ENCODE measurements at places on chromosomes 4 and X.

- DNase-seq, result no peak
Measured at GRCh38 chr4:177079327-177079726, 230.3 kb upstream of the NEIL3 start.

DNA sequence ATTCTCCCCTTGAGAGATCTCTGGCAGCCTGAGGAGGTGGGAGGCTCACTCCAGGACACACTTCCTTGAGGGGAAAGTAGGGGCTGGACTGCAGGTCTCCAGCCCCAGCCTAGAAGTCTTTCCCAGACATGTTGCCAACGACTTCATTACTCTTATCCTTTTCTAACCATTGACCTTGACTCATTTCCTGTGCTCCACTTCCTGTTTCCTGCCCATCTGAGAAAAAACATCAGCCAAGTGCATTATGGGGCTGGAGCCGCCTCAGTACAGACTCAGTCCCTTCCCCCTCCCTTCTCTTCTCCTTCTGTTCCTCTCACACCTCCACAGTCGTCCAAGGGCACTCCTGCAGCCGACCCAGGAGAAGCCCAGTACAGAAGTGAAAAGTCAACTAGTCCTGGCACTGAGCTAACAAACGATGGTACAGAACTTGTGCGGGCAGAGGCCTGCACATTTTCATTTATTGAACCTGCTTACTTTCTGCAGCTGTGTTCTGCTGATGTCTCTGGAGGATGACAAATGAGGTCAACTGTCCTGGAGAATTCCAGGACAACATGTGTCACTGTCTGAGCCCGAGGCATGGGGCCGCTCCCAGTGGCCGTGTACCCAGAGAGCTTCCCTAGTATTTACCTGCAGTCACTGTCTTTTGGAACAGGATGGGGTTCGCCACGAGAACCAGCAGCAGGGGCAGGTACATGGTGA is 20.1 kb downstream of the GPR143 start:
- DNase-seq, result no peak

- no peak for DNase-seq
Measured at GRCh38 chrX:106203315-106203714, 35.2 kb downstream of the PWWP3B start.

- DNase-seq, result no peak
Measured at GRCh38 chr4:188695261-188695660, 556.0 kb downstream of the TRIML1 start.

DNA sequence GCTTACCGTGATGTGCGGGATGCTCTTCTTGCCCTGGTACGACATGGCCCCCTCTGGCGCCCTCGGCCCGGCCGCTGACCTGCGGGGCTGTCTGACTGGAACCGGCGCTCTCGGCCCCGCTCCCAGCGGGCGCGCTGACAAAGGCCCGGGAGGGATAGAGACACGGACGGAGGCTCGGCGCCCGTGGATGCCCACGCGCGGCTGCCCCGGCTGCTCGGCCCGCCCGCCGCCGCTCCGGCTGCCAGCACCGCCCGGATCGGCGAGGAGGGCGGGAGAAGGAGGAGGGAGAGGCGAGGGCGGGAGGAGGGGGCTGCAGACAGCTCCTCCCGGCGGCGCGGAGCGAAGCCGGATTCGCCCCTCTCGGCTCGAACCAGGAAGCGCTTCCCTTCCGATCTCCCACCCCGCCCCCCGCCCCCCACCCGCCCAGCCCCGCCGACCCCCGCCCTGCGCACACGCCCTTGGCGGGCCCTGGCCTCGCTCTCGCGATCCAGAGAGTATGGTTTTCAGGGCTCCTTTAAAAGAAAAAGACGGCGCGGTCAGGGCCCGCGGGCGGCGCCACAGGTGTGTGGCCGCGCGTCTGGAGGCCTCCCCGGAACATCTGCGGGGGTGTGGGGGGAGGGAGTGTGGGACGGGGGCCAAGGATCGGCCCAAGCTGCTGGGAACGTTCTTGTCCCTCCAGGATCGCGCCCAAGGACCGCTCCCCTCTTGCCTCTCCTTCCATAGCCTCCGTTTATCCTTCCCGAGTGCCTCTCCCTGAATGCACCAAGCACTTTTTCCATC is 4.5 kb downstream of the CRMP1 start:
- DNase-seq, result no peak

DNA sequence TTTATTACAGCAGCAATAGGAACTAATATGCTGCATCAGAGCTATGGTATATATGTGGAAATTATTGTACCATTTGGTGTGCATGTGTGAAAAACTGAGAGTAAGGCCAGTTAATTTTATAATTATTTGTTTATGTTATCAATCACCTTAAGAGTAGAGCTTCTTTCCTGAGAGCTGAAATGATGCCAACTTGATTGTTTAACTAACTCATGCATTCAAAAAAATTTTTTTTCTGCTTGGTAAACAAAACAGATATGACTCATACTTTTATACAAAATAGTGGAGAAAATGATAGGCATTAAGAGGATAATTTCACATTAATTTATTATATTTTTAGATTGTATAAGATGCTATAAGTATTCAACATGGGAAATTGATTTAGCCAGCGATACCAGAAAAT is 622.7 kb downstream of the RAPGEF2 start:
- no peak for DNase-seq

DNA sequence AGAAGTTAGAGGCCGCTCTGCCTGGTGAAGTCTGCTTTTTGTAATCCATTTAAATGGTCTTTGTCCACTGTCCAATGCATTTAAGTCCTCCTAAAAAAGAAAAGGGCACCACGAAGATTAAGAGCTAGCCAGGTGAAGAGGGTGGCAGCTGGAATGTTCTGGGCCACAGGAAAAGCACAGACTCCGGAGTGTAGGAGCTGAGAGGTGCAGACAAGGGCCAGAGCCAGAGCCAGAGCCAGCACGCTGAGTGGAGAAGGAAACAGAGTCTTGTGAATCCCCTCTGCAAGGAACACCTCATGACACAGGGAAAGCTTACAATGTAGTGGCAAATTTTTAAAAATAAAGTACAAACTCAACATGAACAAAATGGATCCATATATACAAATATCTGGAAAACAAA is 83.6 kb downstream of the TSPAN5 start:
- DNase-seq, result no peak

- DNase-seq, result no peak
Measured at GRCh38 chrX:153580700-153581386, 18.1 kb downstream of the CCNQ start.

GRCh38 chr4:89998469-89999011 is 103.9 kb downstream of the MMRN1 start:
- no peak for DNase-seq

DNA sequence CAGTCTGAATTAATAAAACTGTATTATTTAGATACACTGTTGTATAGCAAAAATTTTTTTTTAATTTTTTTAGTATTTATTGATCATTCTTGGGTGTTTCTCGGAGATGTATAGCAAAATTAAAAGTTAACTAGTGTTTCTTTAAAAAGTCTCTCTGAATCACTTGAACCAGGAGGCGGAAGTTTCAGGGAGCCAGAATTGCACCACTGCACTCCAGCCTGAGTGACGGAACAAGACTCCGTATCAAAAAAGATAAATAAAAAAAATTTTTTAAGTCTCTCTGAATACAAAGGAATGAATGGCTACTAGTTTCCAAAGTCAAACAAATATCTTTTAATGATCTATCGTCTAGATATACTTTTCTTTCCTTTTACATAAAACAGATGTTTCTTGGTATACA is 64.4 kb downstream of the ELF2 start:
- DNase-seq, result no peak

DNA sequence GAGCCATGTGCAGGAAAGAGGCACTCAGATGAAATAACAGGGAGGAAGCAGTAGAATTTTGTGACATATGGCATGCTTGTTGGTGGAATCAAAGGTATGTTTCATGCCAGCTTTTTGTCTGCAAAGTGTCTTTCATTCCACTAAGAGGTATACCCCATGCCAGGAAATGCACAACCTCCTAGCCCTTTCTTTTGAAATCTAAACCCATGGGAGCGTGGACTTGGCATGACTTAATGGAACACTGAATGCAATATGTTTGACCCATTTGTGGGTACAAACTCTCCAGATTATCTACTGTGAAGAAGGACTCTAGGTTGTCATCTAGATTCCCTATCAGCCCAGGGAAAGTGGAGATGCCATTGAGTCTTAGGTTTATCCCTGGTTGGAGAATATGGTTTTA is 338.3 kb upstream of the TEX13C start:
- DNase-seq, result no peak

DNA sequence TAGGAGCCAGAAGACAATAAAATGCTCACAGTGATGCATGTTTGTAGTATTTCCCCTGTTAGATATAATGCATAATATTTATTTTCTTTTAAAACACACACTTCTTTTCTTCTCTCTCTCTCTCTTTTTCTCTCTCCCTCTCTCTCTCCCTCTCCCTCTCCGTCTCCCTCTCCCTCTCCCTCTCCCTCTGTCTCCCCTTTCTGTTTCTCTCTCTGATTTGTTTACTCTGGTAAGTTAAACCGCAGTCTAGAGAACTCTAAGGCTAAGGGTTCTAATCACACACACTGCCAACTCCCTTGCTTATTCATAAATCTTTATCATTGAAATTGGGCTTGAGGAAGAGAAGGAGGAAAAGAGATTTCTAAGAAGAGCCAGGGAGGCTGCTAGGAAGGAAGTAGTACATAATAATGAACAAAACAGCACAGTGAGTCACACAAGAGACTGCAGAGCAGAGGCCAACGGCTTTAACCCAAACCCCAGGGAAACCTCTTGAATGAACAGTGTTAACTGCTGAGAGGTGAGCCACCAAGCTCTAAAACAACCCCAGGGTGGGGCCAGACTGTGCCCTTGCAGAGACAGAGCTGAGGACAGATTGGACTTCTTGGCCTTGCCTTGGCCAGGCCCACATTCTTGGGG is 9.1 kb upstream of the PHOX2B start:
- DNase-seq, result no peak

DNA sequence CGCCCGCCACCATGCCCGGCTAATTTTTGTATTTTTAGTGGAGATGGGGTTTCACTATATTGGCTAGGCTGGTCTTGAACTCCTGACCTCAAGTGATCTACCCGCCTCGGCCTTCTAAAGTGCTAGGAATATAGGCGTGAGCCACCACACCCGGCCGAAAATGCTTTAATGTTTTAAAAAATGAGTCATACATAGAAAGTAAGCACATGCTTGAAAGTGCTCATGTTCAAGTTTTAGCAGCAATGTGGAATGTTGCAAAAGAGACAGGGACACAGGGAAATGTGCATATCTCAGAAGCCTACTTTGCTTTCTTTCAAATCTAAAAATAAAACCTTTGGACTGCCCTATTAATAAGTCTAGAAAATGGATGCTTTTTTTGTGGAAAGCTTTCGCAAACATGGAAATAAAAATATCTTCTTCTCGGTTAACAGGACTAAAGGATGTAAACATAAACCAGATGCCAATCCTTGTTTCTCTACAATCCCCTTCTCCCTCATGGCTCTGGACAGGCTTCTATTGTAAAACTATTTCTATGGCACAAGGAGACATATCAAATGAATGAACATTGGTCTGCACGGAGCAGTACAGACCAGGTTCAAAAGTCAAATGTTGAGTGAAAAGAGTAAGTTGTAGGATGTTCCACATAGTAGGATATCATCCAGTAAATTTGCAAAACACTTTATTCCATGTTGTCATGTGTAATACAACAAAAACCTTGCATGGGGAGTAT is 15.0 kb downstream of the MECP2 start:
- DNase-seq, result no peak

DNA sequence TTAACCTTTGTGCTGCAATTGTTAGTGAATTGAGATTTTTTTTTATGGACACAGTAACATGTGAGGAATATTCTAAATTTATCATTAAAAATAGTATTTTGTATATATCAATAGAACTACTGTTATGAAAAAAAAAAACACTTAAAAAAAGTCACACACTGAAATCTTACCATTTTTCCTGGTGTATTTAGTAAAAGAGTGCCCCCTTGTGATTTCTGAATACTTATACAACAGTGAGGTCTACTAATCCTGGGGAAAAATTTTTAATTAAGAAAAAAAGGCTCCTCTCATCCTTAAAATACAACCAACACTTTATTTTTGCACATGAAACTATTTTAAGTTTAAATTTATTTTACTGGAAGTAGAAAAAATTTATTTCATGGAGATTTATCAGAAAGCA is 56.4 kb upstream of the SPOCK3 start:
- DNase-seq, result no peak

DNA sequence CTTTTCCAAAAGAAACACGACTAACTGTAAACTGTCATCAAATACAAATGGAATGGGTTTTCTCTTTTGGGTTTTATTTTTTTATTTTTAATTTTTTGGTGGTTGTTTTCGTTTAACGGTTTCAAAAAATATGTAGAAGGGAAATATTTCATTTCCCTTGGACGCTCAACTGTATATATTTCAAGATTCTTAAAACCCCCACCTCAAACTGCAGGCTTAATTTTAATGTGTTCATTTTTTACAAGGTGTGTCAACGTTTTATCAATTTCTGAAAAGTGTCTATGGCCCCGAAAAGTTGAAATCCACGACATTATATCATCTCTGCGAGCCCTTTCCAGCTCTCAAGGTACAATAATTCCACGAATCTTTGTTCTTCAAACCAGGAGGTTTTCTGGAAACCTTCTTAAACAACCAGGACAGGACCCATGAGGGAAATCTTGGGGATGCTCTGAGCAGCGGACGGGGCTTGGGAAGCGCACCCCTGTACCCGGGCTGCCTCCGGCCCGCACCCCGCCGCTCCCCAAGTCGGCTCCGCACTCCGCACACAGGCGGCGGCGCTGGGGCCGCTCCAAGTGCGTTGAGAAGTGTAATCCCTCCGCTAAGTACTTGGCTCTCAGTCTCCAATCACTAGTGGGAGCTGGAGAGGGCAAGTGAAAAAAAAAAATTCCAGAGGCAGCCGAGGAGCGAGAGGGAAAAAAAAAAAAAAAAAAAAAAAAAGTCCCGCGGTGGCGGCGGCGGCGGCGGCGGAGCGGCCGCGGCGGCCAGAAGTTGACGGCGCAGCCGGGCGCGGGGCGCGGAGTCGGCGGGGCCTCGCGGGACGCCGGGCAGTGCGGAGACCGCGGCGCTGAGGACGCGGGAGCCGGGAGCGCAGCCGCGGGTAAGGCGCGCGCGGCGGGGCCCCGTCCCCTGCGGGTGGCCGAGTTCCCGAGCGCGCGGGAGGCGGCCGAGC is at the start of gene BMPR1B:
TSS of gene BMPR1B (plus strand) at position 764 of the 949 bp plus-strand sequence. CDS start 346,470 bp downstream, outside the sequence.
- no peak for DNase-seq

Data from stimulated activated CD4-positive, alpha-beta T cell treated with anti-CD3 and anti-CD28 coated beads, Interleukin-1b, Interleukin-23, amount 100 ng/mL, for 24 hours (primary cell).